ENCODE measurements at places on chromosomes 4 and X. TPM values are rescaled to one million over a fixed set of nuclear protein-coding genes. Genes with fewer than 3 reads are reported as not detected.

SLC10A3 gene
- total RNA-seq = 20.2 TPM

PRDX4 gene
- 39.7 TPM for total RNA-seq

HPGD gene
- 87.2 TPM for total RNA-seq

FRG1 gene
- 39.7 TPM for total RNA-seq

MTCP1 gene
- total RNA-seq = 13.2 TPM

DNAAF6 gene
- total RNA-seq = 2.0 TPM

MAGEC2 gene
- not detected for total RNA-seq

NIPAL1 gene
- total RNA-seq = 1.3 TPM

SUPT20HL1 gene
- not detected for total RNA-seq

TFE3 gene
- total RNA-seq = 51.4 TPM

PARM1 gene
- total RNA-seq = 64.1 TPM

EDA2R gene
- 2.4 TPM for total RNA-seq

CABS1 gene
- not detected for total RNA-seq

OPHN1 gene
- total RNA-seq = 10.7 TPM

USP17L21 gene
- total RNA-seq = not detected

TMEM129 gene
- 30.9 TPM for total RNA-seq

PLP2 gene
- total RNA-seq = 91.8 TPM

BOD1L1 gene
- 42.7 TPM for total RNA-seq

PAGE1 gene
- total RNA-seq = not detected

HTN1 gene
- not detected for total RNA-seq

RXFP1 gene
- 6.9 TPM for total RNA-seq

RGN gene
- 11.9 TPM for total RNA-seq

RAB39B gene
- total RNA-seq = 0.95 TPM

GPR78 gene
- 0.21 TPM for total RNA-seq

UGT2B10 gene
- not detected for total RNA-seq

MOB1B gene
- 34.6 TPM for total RNA-seq

AR gene
- 5.0 TPM for total RNA-seq

MSN gene
- total RNA-seq = 419 TPM

PF4V1 gene
- total RNA-seq = not detected
